Stimulated activated CD4-positive, alpha-beta T cell treated with anti-CD3 and anti-CD28 coated beads, Interleukin-4, amount 100 ng/mL, for 24 hours (primary cell): ENCODE measurements at places on chromosomes 12 and 14.
A peak's percentile ranks its signal among the peaks of the same experiment; 100 is the strongest.

GRCh38 chr12:12626471-12626870, 14.8 kb downstream of the CREBL2 start:
- no peak for DNase-seq

- DNase-seq = peak; percentile 83
Measured at GRCh38 chr12:8108808-8109398, 14.5 kb upstream of the CLEC4A start.

GRCh38 chr12:66573605-66574004, 105.3 kb downstream of the GRIP1 start:
- DNase-seq = no peak

DNA sequence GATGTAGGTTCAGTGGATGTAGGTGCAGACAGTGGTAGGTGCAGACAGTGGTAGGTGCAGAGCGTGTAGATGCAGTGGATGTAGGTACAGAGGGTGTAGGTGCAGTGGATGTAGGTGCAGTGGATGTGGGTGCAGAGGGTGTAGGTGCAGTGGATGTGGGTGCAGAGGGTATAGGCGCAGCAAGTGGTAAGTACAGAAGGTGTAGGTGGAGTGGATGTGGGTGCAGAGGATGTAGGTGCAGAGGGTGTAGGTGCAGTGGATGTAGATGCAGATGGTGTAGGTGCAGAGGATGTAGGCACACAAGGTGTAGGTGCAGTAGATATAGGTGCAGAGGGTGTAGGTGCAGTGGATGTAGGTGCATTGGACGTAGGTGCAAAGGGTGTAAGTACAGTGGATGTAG, 86.0 kb downstream of the HECTD4 start:
- no peak for DNase-seq

GRCh38 chr12:69886715-69887114, 61.7 kb downstream of the MYRFL start:
- no peak for DNase-seq

- DNase-seq = no peak
Measured at GRCh38 chr14:95875831-95876760, 536 bp upstream of the TUNAR start.

- DNase-seq = no peak
Measured at GRCh38 chr12:71456316-71456715, 16.7 kb downstream of the LGR5 start.

- no peak for DNase-seq
Measured at GRCh38 chr12:104598342-104599271, 141.9 kb downstream of the CHST11 start.

DNA sequence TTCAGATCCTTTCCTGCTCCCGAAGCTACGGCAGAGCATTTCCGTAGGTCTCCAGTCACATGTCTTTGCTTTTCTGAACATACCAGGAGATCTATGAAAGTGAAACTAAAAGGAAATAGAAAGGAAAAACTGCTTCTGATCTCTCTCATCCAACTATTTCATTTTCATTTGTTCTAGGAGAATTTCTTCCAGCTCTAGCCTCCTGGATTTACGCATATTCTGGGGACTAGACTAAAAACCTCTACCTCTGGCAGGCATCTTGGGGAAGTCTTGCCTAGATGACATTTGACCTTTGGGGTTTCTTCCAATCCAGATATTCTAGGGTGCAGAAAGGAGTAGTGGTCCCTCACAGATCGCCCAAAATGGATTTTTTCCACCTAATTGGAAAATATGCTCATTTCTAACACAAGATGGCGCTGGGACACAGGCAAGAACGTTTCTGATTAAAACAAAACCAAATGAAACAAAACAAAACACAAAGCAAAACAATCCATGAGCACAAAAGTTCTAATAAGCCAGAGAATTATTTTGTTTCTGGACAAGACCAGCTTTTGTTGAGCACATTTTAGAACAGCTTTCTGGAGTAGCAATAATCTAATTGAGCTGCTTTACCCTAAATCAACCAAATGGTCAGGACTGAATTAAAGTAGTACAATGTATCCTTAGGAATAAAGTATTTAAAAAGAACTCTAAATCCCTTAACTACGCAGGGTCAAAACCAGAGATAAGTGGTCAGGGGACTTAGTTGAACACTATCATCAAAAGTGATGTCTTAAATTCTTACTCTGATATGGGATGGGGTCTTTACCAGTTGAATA, 12.3 kb upstream of the PARP11 start:
- peak; percentile 49 for DNase-seq

DNA sequence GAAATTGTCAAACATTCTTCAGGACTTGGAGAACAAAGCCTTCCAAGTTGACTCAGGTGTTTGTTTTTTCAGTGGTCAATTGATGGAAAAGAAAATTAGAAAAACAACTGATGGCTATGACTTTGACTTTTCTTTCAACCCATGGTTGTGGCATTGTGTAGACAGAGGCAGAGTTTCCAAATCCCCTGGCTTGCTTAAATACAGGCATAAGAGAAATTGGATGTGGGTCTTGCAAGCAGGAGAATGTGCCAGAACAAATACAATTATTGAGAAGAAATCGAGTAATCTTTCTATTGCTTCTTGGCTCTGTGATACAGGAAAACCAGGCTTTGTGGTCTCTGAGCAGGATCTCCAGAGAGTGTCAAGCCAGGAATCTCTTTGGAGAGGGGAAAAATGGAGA, 40.9 kb upstream of the FRMD6 start:
- no peak for DNase-seq

DNA sequence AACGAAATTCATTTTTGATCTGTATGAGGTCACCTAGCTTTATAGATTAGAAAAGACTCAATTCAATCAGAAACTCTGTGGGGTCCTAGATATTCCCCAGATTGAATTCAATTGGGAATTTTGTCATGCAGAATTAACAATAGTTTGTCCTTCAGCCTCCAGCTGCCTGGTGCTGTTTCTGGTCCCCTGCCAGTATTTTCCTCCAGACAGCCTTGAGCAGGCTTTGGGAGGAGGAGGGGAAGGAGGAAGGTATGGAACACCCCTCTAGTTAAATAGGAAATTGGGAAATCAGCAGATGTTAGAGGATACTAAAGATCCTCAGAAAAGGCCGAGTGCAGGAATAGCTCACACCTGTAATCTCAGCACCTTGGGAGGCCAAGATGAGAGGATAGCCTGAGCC, 10.6 kb downstream of the GRIP1 start:
- DNase-seq = no peak

GRCh38 chr14:100871234-100872186, 32.0 kb downstream of the RTL1 start:
- no peak for DNase-seq

DNA sequence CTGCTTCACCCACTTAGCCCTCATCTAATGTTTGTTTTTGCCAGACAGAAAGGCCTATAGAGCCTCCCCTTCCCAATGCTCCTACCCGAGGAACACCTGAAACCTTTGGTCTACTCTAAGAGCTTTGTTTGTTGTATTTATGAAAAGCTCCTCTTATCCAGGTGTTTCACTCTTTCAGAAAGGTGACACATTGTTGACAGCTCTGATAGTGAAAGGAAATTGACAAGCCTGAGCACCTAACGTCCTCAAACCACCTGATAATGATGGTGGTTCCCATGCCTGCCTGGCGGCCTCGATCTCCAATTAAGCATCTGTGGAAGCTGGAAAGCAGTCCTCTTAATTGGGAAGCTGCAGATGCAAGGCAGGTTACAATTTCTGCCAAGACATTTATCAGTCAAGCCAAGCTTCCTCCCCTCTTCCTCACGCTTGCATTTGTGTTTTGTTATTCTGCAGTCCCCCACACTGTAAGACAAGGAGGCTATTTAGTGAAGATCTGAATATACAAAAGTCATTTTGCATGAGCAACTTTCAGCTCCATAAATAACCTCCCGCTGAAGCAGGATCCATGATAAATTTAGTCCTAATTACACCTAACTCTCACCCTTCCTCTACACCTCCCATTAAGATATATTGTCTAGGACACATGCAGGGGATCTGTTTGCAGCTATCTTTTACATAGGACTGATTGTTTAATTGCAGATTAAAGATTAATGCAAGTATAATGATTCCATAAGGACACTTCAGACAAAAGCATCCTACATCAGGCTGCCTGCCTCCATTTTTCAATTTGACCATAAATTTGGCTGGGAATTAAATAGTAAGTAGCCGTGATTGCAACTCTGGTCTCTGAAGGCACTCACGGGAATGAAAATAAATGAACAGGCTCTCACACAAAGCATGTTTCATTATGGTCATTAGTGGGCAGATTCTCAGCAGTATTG, 288.6 kb downstream of the PDZRN4 start:
- no peak for DNase-seq

DNA sequence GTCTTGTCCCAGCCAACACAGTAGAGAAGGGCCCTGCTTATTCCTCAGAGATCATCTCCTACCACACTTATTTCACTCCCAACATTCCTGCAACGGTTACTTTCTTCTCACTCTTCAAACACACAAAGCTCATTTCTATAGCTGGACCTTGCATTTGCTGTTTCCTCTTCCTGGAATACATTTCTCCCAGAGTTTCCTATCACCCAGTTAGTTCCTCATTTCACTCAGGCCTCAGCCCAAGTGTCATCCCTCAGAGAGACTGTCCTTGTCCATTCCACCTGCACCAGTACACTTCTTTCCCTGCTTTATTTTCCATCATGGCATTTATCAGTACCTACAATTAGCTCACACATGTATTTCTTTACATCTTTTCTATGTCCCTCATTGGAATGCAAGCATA, 14.7 kb upstream of the STK38L start:
- no peak for DNase-seq

DNA sequence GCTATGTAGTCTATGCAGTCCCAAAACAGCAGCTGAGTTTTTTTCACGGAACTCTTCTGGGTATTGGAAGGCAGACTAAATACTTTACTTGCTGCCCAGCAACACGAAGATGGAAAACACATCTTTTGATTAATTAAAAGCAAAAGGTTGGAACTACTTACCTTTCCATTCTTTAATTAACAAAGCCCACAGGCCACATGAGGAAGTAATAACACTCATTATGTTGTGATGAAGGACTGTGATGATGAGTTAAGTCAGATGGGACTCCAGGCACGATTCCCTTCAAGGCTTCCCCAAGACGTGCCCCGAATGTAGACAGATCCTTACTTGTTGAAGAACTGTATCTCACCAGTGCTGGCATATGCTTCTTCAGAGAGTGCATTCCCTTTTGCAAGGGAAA, 129.0 kb downstream of the WIF1 start:
- DNase-seq = no peak

DNA sequence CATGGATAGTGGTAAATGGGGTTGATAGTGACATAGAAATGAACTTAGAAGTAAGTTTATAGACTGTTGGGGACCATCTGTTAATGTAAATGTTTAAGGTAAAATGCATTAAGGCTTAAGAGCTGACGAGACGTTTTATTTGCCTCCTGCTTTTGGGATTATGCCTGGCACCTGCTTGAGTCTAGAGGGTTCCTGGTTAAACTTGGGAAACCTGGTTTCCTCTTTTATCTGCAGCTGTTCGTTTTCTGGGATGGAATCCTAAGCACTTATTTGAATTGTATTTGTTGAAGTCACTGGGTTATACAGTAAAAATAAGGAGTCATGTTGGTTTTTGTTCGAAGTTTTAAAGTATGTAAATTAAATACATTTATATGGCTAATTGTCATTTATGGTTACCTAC, 914.7 kb downstream of the NRXN3 start:
- no peak for DNase-seq

GRCh38 chr12:22083167-22083566, 37.1 kb downstream of the CMAS start:
- peak; percentile 27 for DNase-seq

- DNase-seq = no peak
Measured at GRCh38 chr12:96354326-96354725, 45.9 kb downstream of the CDK17 start.

DNA sequence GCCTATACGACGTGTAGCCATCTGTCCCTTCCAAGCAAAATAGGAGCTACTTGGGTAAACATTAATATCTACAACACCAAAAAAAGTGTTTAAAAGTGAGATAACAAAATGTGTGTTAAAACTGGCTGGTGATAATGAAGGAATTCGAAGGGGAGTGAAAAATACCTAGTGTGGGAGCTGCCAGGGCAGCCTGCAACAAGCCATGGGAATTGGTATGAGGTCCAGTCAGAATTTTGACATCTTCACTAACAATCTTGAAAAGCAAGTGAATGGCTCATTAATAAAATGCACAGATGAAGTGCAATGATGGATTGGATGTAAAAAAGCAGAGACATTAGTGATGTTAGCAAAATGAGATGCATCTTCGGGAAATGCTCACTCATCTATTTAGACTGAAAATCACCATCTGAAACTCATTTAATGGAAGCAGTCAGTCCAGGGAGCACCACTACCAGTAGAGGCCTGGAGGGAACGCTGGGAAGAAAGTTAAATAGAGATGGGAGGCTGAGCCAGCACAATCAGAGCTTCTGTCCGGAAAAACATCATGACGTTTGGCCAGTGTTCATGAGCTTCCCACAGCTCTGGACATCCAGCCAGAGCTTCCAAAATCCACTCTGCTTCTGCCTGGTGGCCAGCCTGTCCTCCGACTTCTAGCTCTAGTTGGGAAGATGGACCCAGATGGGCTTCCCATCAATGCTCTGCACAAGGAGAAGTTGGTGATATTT, 405.0 kb upstream of the TMTC1 start:
- DNase-seq = no peak

- peak; percentile 71 for DNase-seq
Measured at GRCh38 chr12:6167327-6168280, 32.6 kb upstream of the CD9 start.

DNA sequence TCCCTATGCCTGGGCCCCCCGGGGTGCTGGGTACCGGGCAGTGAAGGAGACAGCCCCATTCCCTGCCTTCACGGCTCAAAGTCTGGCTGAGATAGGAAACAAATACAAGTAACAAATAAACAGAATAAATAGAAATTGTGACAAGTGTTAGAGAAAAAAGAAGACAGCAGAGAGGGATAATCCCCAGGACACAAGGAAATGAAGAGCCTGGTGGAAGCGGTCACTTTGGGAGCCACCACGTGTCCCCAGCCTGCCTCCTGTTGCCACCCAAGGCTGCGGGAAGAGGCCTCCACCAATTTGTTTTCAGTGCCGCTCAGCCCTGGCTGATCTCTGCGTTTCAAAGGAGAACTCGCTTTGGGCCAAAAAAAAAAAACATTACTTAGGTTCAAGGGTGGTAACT, 31.2 kb downstream of the RBM19 start:
- no peak for DNase-seq

DNA sequence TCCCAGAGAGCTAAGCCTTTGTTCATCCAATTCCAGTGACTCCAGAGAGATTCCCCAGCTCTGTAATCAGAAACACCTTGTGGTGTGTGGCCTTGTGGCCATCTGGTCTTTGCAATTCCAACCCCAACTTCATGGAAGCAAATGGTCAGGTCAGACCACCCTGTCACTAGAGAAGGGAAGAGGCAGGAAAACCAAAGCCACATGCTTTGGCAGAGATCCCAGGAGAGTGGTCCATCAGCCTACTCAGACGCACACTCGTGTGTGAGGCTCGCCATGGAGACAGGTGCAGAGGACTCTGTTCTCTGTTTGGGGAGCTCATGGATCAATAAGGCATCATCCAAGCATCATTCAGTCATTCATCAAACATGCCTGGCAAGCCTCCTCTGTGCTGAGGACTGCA, 46.2 kb upstream of the TUNAR start:
- DNase-seq = no peak

- DNase-seq = no peak
Measured at GRCh38 chr14:71711619-71712018, 220.6 kb upstream of the RGS6 start.

GRCh38 chr14:78399316-78399889, 229.2 kb downstream of the NRXN3 start:
- DNase-seq = no peak
